ENCODE measurements at places on chromosomes 1 and 21.

GRCh38 chr1:162217706-162218105 lies 148.2 kb downstream of the NOS1AP start:
- DNase-seq = no peak

DNA sequence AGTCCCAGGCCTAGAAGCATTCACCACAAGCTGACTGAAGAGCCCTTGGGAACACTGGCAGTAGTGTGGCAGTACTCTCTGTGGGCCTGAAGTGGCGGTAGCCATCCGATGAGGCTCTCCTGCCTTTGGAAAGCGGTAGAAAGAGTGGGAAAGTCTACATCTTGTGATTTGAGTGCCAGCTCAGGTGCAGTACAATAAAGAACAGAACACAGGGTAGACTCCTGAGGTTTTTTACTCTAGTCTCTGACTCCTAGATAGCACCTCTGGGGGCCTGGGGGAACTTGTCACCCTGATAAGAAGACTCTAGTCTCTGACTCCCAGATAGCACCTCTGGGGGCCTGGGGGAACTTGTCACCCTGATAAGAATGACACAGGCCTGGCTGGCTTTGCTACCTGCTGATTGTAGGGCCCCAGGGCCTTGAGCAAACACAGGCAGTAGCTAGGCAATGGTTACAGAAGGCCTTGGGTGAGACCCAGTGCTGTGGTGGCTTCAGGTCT lies 18.0 kb upstream of the IL20 start:
- DNase-seq = no peak

DNA sequence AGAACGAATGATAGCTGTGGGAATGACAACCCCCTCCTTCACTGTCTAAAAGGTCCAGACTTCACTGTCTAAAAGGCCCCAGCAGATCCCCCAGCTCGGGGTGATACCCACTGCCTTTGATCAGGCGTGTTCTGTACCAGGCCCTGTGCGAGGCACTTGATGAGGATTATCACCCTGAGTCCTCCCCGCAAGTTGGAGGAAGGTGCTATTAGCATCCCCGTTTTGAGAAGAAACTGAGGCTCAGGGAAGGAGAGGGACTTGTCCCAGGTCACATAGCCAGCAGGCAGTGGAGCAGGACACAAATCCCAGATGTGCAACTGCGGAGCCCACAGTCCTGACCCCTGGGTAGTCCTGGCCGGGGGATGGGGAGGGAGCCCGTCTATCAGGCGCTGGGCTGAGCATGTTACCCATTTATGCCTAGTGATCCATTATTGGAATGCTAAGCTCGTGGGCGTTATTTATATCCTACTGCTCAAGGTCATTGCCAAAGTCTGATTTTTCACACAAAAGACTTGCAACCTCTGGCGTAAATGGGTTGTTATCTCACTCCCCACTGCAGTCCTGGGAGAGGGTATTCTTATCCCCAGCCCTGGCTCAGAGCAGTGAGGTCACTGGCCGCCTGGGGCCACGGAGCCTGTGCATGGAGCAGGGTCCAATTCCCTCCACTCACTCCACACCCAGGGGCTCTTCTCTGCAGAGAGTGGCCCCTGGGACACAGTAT lies 722.2 kb downstream of the MATN1 start:
- no peak for DNase-seq

- peak; percentile 22 for DNase-seq
Measured at GRCh38 chr1:147723691-147724323, 36.6 kb downstream of the GJA5 start.

- DNase-seq = no peak
Measured at GRCh38 chr1:106043971-106044370, 1012.5 kb upstream of the PRMT6 start.

DNA sequence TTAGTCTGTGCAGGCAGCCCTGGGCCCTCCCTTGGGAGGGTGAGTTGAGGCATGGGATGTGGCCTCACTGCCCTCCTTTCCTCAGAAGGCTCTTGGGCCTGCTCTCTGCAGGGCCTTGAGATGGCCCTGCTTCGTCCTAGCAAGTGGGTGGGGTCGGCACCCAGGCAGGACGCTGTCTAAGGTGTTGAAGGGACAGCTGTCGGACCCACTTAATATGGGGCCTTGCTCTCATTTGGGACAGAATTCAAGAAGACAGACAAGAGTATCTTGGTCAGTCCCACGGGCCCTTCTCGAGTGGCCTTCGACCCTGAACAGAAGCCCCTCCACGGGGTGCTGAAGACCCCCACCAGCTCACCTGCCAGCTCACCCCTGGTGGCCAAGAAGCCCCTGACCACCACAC lies 26.0 kb upstream of the PDXK start:
- no peak for DNase-seq

- DNase-seq = no peak
Measured at GRCh38 chr1:198167436-198167934, 10.7 kb downstream of the NEK7 start.

DNA sequence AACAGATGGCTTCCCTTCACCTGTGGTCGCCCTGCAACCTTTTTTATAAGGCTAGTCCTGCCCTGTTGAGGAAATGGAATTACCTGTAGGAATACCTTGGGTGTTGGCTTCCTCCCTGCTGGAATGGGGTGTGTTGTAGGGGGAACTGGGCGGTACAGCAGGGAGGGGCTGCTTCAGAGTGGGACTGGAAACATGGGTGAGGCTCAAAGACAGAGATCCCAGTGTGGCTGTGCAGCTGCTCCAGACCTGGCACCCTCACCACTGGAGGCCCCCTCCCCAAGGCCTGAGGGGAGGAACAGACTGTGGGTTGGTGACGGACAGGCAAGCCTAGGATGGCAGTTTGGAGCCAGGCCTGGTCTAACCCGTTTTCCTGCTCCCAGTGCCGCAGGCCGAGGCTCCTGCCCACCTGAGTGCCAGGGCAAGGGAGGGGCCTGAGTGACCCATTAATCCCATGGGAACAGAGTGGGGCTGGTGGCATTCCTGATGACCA lies 4.5 kb downstream of the EFNA3 start:
- DNase-seq = no peak

DNA sequence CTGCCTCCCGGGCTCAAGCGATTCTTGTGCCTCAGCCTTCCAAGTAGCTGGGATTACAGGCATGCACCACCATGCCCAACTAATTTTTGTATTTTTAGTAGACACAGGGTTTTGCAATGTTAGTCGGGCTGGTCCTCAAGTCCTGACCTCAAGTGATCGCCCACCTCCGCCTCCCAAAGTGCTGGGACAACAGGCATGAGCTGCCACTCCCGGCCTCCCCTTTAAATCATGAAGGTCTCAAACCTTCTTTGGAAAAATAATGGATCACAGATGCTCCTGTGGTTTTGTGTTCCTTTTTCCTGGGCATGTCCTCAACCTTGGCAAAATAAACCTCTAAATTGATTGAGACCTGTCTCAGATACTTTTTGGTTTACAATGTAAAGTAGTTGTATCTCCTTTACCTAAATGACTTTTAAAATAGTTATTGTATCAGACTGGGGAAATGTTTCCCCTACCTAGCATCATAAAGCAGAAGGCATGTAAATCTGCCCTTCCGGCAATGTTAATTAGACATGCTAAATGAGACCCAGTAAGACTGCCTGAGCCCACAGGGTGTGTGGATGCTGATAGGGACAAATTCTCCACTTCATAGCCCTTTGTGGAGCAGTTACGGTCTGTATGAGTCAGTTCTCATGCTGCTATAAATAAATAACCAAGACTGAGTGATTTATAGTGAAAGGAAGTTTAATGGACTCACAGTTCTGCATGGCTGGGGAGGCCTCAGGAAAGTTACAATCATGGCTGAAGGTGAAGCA lies 27.8 kb downstream of the CBR1 start:
- no peak for DNase-seq
